ENCODE measurements at places on chromosomes 5 and 9.
A peak's percentile ranks its signal among the peaks of the same experiment; 100 is the strongest.

- no peak for DNase-seq
Measured at GRCh38 chr5:1110307-1111240, 1.3 kb downstream of the SLC12A7 start.

GRCh38 chr9:82128011-82128696 lies 139.6 kb downstream of the SPATA31D1 start:
- peak; percentile 46 for DNase-seq

DNA sequence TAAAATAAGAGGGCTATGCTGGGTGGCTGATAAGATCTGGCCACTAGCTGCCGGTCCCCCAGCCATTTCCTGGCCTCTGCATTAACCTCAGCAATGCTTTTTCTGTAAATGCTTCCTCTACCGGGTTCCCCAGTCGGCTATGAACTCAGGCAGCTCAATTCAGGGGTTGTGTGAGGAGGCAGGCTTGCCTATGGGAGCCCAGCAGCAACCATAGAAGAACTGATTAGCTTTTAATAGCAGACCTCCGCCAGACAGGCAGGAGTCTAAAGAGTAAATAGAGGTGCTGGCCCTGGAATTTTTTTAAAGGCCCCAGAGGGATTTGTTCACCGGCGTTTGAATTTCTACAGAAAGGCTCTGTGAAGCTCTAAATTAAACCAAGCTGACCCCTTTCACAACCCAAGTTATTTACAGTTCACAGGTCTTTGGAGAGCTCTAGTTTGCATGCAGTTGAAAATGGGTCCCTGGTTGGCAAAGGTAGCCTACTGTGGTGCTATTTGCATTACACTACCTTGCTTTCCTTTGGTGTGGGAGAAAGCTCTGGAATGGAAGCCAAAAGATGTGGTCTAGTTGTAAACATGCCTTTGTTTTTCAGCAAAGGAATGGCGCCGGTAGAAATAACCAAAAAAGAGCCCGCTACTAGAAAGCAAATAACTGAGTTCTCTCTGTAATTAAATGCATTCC lies 289.7 kb upstream of the SEMA6A start:
- DNase-seq = no peak

DNA sequence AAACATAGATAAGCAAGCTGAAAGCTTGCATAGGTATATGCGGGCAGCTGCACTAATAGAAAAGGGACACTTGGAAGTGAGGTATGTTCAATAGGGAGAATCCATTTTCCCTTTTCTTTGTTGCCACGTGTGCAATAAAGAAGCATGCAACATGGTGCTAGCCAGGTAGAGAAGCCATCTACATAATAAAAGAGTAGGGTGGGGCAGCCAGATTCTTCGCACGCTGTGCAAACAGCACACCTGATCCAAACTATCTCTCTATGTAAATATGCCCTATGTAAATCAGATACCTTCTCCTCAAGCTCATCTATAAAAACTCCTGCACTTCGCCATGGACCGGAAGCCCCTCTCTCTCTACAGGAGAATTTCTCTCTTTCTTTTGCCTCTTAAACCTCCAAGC lies 91.9 kb upstream of the C9orf72 start:
- DNase-seq = no peak

GRCh38 chr9:114908104-114908622 lies 22.2 kb downstream of the TNFSF8 start:
- no peak for DNase-seq

GRCh38 chr9:133707065-133707762 lies 30.9 kb downstream of the SARDH start:
- no peak for DNase-seq

DNA sequence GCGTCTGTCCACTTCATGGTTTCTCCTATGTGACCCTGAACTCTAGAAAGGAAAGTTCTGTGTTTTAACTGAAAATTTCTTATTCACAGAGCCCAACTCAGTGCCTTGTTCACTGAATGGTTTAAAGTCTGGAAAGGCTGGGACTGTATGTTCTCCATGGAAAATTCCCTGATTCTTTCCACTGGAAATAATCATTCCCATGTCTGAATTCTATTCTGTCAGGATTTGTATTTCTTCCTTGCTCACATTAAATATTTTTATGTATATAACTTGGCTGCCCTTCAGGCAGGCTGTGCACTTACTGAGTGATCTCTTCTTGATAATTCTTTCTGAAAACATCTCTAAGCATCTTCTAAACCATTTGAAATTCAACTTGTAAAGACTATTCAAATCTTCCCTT lies 1126.9 kb upstream of the DMAC1 start:
- no peak for DNase-seq

DNA sequence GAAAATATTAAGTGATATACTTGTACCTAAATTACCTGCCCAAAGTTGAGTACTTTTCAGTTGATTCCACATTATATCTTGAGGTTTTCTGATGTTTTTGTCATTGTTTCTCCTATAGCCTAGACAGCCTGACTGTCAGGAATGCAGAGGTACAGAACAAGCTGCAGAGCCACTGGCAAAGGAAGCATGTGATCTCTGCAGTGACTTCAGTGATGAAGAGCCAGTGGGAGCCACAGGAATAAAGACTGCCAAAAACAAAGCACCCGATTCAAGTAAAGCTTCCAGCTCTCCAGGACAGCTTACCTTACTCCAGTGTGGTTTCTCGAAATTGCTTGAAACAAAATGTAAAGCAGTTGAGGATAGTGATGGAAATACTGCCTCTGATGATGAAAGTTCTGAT lies 96.3 kb downstream of the ERCC6L2 start:
- DNase-seq = no peak

DNA sequence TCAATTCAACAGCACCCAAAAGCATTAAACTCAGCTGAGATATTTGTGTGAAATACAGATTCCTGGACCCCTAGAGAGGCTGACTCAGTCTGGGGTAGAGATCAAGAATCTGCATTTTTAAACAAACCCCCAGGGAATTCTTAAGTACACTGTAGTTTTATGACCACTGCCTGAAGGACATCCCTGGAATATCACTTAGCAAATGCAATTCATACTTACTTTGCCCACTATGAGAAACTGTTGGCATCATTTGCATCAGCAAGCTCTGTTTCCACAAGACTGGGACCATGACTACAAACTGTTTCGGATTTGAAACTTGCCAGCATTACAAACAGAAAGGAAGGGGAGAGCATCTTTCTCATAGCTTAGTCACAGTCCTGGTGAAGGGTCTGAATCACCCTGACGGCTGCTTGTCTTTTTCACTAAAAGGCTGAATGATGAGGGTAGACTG lies 63.7 kb downstream of the MLLT3 start:
- no peak for DNase-seq

DNA sequence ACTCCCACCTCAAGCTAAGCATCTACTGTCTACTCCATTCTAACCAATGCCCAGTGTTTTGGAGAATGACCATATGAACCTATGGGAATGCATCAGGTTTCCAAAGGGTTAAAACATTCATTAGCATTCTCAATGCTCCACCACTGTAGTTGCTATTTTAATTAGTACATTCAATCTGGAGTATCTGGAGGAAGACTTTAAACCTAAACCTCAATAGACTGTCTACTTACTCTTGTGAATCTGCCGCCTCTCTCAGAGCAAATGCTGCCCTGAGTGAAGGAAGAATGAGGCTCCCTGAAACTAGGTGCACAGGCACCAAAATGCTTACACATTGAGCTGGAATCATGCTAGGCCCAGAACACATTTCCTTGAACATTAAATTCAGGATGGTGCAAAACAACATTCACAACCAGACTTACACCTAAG lies 2.0 kb downstream of the ENC1 start:
- no peak for DNase-seq

DNA sequence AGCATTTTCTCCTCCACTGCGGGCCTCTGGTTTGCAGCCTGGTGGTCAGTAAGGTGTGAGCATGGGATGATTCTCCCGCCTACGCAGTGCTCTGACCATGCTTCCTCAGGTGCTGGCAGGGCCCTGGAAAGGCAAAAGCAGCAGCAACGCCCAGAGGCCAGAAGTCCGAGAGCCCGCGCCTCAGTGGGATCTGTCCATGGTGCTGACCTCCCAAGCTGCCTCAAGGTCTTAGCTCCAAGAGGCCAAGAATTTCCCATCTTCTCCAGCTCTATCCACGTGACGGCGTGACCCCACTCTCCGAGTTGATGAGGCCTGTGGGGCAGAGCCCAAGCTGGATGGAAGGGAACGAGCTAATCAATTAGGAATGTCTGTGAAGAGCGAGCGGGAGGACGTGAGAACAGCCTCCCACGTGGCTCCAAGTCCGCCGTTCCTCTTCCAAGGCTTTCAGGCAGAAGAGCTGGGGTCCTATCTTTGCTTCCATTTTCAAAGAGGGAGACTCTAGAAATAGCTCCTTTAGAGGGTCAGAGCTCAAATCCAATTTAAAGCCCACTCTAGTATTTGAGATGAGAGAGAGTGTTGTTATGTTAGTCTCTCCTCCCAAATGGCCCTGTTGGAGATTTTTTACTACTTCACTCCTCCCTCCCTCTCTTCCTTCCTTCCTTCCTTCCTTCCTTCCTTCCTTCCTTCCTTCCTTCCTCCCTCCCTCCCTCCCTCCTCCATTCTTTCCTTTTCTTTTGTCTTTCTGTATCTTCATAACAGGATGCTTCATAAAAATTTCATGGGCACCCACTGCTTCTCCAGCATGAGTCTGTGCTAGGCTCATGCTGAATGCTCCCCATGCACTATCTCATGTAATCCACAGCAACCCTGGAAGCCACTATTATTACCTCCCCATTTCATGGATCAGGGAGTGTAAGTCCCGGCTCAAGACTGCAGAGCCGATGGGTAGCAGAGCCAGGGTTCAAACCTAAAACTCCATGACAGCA lies 69.3 kb downstream of the OLFM1 start:
- DNase-seq = peak; percentile 69

- no peak for DNase-seq
Measured at GRCh38 chr5:54388811-54389210, 66.7 kb upstream of the HSPB3 start.

- no peak for DNase-seq
Measured at GRCh38 chr5:12399868-12400267, 495.6 kb upstream of the CTNND2 start.

DNA sequence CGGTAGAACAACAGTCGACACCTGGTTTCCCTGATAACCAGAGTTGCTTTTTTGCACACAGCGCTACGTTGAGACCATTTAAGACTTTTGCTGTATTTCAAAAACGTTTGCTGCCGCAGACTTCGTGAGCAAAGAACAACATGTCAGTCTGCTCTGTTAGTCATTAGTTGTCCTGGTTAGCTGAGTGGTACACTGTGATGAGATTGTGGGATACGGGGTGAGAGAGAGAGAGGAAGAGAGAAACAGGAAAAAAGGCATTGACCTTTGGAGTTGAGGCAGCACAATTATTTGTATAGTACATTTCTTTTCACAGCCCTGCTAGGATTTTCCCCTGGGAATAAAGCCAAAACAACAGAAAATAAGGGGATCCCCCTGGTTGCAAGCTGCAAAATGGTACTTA lies 306.1 kb upstream of the WWC1 start:
- DNase-seq = no peak

- DNase-seq = no peak
Measured at GRCh38 chr5:173530547-173530946, 85.9 kb downstream of the BOD1 start.

DNA sequence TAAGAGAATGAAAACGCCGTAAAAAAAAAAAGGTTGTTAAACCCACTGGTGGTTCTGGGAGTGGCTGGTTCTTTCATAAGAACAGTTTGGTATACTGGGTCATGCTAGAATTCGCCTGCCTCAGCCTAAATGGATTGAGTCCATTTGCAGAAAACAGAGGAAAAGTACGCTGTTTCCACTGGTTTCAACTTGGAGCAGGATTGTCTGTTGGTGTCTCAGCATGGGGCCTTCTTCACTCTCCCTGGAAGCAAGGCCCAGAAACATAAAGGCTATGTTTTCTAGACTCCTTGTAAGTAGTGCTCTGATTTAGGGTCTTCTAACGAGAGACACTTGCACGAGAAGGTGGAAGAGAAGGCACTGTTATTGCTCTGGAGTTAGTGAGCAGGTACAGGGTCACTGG lies 116.9 kb upstream of the MTAP start:
- DNase-seq = no peak

DNA sequence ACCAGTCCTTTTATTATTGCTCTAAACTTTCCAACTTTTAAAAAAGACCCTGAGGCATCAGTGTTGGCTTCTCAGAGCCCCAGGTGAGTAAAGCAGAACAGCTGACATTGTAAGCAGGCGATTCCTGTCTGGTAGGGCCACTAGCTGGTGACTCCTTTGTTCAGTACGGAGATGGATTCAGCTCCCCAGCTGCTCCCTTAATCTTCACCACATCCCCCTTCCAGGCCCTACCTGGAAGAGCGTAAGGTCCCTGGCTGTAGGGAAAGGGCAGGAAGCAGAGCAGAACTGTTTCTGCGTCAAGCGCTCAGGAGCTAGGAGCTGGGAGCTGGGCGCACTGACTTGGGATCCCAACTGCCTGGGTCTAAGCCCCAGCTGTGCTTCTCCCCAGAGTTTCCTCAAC lies 203.7 kb upstream of the TAS2R1 start:
- DNase-seq = no peak

GRCh38 chr9:99866398-99866797 lies 40.1 kb upstream of the STX17 start:
- DNase-seq = no peak

DNA sequence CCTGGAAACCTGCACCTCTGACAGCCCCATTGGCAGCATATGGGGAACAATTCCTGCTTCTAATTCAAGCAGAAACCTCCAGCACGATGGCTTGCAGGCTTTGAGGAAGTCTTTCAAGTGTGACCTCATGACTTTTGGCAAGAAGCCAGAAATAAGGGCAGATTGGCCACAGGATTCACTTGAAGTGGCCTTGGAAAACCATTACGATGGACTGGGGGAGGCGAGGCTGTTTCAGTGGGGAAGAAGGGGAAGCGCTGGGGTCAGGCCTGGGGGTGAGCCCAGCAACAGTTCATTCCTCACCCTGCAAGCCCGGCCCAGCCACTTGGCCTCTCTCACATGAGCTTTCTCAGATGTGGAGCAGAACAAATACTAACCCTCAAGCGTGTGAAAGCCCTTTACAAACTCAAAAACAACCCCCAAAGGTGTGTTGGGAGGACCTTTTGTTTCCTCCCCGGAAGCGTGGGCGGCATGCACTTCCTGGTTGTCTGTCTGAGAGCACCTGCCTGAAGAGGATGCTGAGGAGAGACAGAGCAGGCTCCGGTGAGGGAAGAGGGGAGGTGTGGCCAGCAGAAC lies 26.9 kb upstream of the EEIG1 start:
- peak; percentile 77 for DNase-seq

- DNase-seq = no peak
Measured at GRCh38 chr5:136979131-136979530, 520.0 kb downstream of the SPOCK1 start.

DNA sequence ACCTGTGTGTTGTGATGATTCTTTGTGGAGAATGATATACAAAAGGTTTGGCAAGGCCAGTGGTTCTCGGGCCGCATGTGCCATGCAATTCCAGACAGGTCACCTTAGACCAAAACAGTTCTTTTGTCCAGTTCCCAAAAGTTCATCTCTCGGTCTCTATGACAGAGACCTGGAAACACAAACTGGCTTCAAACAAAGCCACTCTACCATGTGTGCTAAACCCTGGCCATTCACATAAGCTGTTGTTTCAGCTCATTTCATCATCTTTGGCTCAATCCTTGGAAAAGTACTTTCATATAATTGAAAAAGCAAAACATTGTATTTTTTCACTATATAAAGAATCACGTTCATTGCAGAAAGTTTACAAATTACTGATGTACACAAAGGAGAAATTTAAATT lies 210.5 kb upstream of the SEMA6A start:
- DNase-seq = no peak

Measured in GM13976 (cell line).